ENCODE measurements at places on chromosomes 11 and 22. TPM values are rescaled to one million over a fixed set of nuclear protein-coding genes. Genes with fewer than 3 reads are reported as not detected.
A peak's percentile ranks its signal among the peaks of the same experiment; 100 is the strongest.

DNA sequence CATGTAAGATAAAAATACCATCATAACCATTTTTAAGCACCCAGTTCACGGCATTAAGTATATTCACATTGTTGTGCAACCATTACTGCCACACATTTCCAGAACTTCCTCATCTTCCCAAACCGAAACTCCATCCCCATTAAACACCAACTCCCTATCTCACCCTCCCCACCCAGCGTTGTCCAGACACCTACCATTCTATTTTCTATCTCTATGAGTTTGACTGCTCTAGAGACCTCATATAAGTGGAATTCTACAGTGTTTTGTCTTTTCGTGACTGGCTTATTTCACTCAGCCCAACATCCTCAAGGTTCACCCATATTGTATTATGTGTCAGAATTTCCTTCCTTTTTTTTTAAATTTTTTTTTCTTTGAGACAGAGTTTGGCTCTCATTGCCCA is 45.2 kb downstream of the PPFIA1 start:
- DNase-seq: no peak
- no peaks in the 10 kb centered on the region for H3K27me3 ChIP-seq
- H3K27ac ChIP-seq: no peak overlapping the region
- H3K36me3 ChIP-seq: no peaks in the 10 kb centered on the region
- H3K4me3 ChIP-seq: no peak overlapping the region

The OR6Q1 gene
- not detected for total RNA-seq

The CTSW gene
- 23.6 TPM for total RNA-seq

DNA sequence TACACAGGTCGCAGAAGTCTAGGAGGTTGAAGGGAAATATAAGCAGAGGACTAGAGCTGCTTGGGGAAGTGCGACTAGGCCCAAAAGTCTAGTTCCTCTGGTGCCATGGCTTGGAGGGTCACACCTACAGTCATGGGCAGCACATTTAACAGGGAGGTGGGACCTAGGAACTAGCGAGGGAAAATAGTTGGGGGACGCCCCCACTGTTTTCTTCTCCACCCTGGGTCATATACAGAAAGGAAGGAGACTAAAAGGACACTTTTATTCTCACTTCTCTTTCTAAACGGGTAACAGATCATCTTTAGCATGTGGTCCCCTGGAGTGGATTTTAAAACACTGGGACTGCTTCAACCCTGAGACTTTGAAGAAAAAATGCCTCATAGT is 16.6 kb downstream of the APIP start:
- H3K27me3 ChIP-seq: no peaks in the 10 kb centered on the region
- no peak overlapping the region for H3K4me3 ChIP-seq
- no peaks in the 10 kb centered on the region for H3K4me1 ChIP-seq
- no peak for DNase-seq
- H3K36me3 ChIP-seq: peaks cover 36% of the 10 kb centered on the region

The KREMEN1 gene
- total RNA-seq: not detected

DNA sequence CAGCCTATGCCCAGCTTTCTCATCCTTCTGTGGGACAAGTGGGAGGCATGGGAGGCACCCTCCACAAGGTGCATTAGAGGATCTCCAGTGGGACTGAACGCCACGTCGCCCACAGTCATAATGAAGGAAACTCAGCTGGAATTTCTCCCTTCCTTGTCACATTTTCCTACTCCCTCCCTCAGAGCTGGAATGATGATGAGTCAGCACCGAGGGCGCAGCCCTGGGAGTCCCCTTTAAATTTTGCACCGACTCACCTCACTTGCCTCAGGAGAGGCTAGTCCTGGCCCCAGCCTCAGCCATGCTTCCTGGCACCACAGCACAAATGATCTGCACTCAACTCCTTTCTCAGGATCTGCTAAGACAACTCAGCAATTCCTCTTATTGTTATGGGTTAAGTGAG is 34.3 kb downstream of the DBX1 start:
- H3K27ac ChIP-seq: no peak overlapping the region
- no peaks in the 10 kb centered on the region for H3K36me3 ChIP-seq
- no peaks in the 10 kb centered on the region for H3K4me1 ChIP-seq
- no peak for DNase-seq
- peaks cover 8% of the 10 kb centered on the region for H3K27me3 ChIP-seq

DNA sequence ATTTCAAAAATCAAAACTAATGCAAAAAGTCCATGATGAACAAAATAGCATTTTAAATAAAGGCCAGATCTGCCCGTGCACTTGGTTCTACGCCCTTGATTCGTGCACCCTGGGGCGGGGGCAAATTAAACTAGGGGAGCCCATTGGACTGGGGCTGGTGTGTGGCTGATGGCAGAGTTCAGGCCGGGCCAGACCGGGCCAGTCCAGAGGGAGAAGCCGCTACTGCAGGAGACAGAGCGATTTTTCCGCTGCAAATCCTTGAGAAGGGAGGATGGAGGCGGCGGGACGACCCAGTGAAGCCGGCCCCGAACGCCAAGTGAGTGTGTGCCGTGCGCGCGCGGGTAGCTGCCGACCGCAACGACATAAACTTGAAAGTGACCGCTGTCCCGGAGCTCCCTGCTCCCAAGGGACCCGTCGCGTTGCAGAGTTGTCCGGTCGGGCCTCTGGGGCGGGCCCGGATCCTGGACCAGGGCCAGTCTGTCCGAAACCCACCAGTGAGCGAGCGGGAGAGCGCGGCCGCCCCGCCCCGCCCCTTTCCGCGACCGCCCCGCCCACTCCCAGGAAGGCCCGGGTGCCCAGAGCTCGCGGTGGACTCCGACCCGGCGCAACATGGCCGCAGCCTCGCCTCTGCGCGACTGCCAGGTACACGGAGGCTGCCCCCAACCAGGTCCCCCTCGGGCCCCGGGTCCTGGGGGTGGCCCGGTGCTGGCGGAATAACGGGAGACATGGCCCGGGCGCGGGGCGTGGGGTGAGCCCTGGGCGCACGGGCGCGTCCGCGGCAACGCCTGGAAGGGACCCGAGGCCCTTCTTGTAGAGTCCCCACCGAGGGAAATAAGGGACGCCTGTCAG is at the start of gene TTC38:
TSS of gene TTC38 (plus strand) at position 578 of the 849 bp plus-strand sequence. CDS start at position 610, 32 bp downstream.
- H3K4me1 ChIP-seq: peaks cover 17% of the 10 kb centered on the region
- peak within 1 kb of the TSS; percentile 83 for H3K27ac ChIP-seq
- H3K27me3 ChIP-seq: peaks cover 39% of the 10 kb centered on the region

The TBX10 gene
- total RNA-seq: not detected

The OOSP1 gene
- not detected for total RNA-seq

DNA sequence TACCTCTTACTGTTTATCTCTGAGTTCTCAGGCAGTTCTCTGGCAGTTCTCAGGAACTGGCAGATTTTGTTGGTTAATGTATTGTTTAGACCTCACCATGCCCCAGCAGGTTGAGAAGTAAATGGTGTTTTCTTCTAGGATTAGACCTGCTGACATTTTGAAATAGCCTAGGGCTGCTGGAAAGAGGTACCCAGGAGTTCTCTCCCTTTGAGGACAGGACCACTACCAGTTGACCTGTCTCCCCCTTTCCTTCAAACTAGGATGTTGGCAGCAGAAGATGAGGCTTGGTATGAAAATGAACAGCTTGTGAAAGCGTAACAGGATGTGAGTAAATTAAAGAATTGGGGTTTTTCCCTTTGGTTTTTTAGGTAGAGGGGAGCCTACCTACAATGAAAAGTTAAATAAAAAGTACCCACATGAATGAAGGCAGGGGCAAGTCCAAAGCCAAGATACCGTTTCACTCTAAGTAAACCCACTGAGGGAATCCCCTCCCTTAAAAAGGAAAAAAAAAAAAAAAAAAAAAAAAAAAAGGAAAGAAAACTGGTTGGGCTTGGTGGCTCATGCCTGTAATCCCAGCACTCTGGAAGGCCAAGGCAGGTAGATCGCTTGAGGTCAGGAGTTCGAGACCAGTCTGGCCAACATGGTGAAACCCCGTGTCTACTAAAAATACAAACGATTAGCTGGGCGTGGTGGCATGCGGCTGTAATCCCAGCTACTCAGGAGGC is 96.2 kb downstream of the PDHX start:
- DNase-seq: peak; percentile 37
- H3K27me3 ChIP-seq: peaks cover 15% of the 10 kb centered on the region
- H3K36me3 ChIP-seq: peaks cover 4% of the 10 kb centered on the region
- no peak overlapping the region for H3K4me3 ChIP-seq

DNA sequence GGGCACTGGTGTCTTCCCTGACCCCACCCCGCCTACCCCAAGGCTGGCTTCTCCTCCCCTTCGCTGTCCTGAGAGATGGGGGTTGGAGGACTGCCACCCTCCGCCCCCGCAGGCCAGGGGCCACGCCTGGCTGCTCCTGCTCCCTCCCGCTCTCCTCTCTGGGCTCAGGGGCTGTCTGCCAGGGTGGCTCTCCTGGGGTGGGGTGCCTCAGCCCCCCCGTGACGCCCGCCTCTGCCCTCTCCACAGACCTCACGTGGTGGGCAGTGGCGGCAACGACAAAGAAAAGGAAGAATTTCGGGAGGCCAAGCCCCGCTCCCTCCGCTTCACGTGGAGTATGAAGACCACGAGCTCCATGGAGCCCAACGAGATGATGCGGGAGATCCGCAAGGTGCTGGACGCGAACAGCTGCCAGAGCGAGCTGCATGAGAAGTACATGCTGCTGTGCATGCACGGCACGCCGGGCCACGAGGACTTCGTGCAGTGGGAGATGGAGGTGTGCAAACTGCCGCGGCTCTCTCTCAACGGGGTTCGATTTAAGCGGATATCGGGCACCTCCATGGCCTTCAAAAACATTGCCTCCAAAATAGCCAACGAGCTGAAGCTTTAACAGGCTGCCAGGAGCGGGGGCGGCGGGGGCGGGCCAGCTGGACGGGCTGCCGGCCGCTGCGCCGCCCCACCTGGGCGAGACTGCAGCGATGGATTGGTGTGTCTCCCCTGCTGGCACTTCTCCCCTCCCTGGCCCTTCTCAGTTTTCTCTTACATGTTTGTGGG is 8.1 kb downstream of the RCOR2 start:
- H3K36me3 ChIP-seq: peaks cover 24% of the 10 kb centered on the region
- no peaks in the 10 kb centered on the region for H3K27me3 ChIP-seq
- H3K4me1 ChIP-seq: peaks cover 5% of the 10 kb centered on the region
- no peak overlapping the region for H3K27ac ChIP-seq

The NLRP10 gene
- not detected for total RNA-seq

The GPHA2 gene
- not detected for total RNA-seq

The RNF26 gene
- total RNA-seq: 38.3 TPM

DNA sequence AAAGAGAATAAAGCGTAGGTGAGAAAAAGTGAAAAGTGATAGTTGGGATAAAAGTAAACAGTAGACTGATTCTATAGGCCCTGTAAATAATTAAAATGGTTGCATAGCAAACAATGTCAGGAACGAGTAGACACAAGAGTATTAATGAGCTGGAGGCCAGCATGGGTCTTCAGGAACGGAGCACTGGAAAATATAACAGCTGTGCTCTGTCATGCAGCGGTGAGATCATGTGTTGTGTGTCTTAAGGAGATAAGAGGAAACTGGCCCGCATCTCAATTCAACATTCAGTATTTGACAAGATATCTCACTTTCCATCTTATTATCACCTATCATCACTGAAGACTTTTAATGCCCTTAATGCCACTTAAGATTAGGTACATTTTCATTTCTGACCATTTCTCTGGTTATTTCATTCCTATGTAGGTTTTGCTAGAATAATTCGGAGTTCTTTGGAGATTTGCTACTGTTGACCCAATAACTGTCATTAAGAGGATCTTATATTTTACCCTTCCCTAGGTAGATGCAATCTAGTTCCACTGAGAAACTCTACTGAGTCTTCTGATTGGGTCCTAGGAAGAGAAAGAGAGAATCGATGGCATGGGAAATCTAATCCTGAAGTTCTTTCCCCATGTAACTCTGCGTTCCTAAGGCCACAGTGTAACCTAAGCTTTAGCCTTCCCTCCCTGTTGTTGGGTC is 35.5 kb upstream of the VWA5A start:
- H3K4me3 ChIP-seq: no peak overlapping the region
- DNase-seq: no peak

GRCh38 chr11:4916581-4916980 is 2.6 kb downstream of the OR51G2 start:
- no peak for DNase-seq
- H3K4me3 ChIP-seq: no peak overlapping the region
- no peaks in the 10 kb centered on the region for H3K4me1 ChIP-seq
- H3K27me3 ChIP-seq: no peaks in the 10 kb centered on the region
- H3K36me3 ChIP-seq: no peaks in the 10 kb centered on the region

The CHADL gene
- 0.35 TPM for total RNA-seq

The RASSF7 gene
- total RNA-seq: 30.7 TPM

- DNase-seq: no peak
- no peaks in the 10 kb centered on the region for H3K27me3 ChIP-seq
- no peak overlapping the region for H3K27ac ChIP-seq
- H3K4me1 ChIP-seq: no peaks in the 10 kb centered on the region
Measured at GRCh38 chr11:133551064-133551463, 18.8 kb upstream of the OPCML start.

DNA sequence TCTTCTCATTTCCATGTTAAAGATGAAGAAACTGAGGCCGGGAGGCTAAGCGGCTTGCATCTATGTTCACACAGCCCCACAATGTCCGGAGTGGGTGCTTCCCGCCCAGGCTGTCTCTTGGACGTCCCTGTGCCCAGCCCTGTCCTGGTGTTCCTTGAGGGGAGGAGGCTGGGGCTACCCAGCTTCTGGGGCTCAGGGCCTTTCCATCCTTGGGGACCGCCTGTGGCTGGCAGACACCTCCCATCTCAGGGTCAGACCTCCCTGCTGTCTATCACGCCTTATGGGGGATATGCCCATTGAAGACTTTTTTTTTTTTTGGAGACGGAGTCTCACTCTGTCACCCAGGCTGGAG is 95.5 kb downstream of the WNT7B start:
- DNase-seq: no peak
- H3K36me3 ChIP-seq: no peaks in the 10 kb centered on the region
- H3K27me3 ChIP-seq: peaks cover 32% of the 10 kb centered on the region
- H3K27ac ChIP-seq: no peak overlapping the region

DNA sequence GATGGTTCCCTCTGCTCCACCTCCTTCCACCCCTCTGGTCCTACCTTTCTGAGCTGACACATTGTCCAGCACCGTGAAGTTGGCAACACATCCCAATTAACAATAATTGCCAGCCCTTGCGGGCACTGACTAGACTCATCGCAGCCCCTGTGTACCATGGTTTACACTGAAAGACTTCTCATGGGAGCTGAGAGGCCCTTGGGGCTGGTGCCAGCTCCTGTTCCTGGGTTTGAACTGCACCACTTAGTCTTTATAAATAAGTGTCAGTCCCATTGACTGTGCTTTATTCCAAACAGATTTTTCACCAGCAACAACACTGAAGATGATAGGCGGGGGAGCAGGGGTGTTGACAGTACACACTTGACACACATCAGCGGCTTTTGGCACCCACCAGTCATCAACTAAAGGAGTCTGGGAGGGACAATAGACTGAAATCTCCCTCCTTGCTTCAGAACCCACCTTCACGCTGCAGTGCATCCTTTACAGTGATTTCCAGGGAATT is 447.3 kb downstream of the NTM start:
- H3K27ac ChIP-seq: no peak overlapping the region
- H3K36me3 ChIP-seq: no peaks in the 10 kb centered on the region
- no peak for DNase-seq
- H3K27me3 ChIP-seq: no peaks in the 10 kb centered on the region
- no peaks in the 10 kb centered on the region for H3K4me1 ChIP-seq

The ZNF408 gene
- 11.7 TPM for total RNA-seq

The APOBEC3G gene
- 96.4 TPM for total RNA-seq
